ENCODE measurements at places on chromosomes 16 and 17.
A peak's percentile ranks its signal among the peaks of the same experiment; 100 is the strongest.

DNA sequence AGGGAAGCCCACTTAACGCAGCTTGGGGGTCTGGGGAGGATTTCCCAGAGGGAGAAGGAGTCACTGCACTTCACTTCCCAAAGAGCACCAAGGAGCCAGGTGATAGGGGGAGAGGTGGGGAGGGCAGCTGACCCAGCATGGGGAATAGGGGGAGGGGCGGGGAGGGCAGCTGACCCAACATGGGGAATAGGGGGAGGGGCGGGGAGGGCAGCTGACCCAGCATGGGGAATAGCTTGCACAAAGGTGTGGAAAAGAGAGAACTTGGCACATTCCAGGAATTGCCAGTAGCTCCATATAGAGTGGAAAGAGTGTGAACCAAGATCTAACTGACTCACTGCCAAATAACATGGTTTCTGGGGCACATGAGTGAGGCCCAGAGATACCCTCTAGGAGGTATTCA lies 110.3 kb downstream of the CCT6B start:
- DNase-seq: no peak

GRCh38 chr17:65078441-65079160 lies 22.1 kb upstream of the GNA13 start:
- DNase-seq: no peak

DNA sequence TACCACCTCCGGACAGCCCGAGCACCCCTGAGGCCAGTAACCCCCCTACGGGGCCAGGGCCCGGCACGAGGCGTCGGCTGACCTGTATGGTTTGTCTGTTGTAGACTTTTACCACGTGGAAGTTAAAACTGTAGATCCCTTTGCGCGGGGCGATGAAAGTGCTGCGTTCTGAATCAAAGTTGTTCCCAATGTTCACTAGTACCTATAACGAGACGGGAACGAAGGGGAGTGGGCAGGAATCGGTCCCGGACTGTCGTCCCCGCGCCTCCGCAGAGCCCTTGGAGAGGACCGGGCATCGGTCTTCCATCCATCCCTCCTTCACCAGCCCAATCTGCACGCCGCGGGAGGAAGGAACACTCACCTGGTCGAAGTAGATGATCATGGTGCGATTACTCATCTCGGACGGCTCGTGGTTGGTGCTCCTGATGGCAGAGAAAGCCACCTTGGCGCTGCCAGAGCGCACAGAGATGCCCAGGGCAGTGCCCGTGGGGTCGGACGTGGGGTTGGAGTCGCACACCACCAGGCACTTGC lies 732 bp downstream of the CBLN1 start:
- no peak for DNase-seq

- DNase-seq: no peak
These were observed 14.9 kb upstream of the RBFOX3 start for GRCh38 chr17:79625706-79626105.

DNA sequence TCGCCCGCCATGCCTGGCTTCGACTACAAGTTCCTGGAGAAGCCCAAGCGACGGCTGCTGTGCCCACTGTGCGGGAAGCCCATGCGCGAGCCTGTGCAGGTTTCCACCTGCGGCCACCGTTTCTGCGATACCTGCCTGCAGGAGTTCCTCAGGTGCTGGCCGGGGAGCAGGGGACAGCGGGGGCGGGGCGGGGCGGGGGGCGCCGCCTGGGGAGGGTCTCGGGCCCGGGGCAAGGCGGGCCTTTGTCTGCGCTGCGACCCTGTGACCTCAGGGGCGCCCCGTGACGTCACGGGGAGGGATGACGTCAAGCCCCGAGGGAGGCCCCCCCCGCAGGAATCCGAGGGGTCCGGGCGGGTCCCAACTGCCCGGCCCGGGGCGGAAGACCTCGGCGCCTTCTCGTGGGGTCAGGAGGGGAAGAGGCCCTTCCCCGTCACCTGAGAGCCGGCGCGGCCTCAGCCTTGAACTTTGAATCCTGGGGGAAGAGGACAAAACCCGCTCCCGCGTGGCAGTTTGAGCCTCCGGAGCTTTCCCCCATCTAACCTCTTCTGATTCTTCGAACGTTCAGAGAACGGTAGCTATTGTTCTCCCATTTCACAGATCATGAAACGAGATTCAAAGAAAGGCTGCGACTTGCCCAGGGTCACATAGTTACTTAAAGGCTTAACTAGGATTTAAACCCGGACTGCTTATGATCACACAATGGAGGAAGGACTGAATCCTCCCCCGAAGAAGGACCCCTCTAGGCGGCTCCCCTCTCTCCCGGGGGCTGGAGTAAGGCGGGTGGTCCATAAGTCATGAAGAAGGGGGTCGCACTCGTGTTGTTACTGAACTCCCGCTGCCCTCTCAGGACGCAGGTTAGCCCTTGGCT lies 527 bp downstream of the TRAF4 start:
- DNase-seq: peak; percentile 39

DNA sequence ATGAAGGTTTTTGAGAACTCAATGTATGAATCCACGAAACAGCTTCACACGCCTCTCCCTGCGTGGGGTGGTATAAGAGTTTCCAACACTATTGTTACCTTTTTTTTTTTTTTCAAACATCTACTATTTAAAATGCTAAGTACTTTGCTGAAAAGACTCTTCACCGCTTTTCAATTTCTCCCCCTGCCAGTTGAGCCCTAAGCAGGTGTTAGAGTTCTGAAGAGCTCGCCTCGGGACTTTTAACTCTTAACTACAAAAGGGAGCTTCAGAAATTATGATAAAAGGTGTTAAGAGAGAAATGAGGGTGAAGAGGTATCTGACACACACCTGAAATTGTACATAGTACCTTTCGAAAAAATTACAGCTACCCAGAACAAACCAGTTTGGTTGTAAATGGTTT lies 20.9 kb upstream of the PSMD7 start:
- no peak for DNase-seq

DNA sequence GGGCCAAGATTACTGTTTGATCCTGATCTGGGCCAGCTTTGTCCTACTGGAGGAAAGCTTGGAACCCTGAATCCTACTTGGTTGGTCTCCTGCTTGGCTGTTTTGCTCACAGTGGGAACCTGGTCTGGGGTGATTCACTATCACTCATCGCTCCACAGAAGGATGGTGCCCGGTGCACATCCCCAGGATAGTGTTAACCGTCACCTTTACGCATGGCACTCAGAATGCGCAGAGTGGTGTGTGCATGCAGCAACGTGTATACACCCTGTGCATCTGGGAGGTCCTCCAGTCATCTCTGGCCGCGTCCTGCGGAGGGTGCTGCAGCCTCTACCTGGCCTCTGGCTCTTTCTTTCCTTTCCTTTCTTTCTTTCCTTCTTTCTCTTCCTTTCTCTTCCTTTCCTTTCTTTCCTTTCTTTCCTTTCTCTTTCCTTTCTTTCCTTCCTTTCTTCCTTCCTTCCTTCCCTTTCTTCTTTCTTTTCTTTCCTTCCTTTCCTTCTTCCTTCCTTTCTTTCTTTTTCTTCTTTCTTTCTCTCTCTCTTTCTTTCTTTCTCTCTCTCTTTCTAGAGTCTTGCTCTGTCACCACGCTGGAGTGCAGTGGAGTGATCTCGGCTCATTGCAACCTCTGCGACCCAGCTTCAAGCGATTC lies 13.1 kb downstream of the SOCS3 start:
- DNase-seq: no peak

Data from stimulated activated CD8-positive, alpha-beta memory T cell treated with anti-CD3 and anti-CD28 coated beads, Interleukin-2, amount 100 ng/mL, for 1 hour (primary cell).